CD4-positive, alpha-beta T cell treated with Interleukin-10 for 1 hour (primary cell): ENCODE measurements at places on chromosomes 1 and 21.
A peak's percentile ranks its signal among the peaks of the same experiment; 100 is the strongest.

DNA sequence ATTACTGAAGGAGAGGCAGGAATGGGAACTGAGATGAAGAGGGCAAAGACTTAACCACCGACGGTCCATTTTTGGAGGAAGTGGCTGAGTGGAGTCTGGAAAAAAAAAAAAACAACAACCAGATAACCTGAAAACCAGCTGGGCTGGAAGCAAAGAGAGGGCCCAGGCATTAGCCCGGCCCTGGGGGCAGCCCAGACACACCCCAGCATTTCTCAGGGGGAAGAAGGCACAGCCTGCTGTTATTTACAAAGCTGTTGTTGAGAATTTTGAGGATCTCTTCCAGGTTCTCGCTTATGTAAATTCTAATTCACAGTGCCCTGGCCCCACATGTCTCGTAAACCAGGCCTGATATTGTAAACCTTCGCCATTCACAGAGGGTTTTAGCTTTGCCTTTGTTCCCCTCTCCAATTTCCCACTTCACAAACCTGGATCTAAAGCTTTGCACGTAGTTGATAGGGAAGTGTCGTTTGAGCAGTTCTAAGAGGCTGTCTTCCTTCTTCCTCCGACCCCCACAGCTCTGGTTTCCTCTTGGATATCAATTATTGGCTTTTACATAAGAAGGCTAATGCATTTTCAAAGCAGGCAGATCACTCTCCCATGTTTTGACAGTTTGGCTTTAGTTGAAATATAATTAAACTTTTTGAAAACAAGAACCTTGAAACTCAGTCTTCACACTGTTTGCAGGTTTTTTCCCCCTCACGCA lies 161.8 kb upstream of the IRF2BP2 start:
- DNase-seq = no peak

DNA sequence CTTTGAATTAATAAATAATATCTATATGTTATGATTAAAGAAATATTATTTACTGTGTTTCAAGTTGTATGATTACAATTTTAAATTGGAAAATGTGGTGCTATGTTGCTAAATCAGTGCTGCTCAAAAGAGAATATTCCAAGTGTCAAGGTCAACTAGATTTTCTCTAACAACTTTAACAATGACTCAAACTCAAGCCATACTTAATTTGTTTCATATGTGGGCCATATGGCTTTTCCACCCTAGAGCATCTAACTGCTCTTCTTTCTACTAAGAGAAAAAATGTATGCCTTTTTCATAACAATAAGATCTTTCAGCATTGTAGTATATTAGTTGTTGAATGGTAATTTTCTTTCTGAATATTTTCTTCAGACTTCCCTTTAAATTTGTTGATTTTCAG lies 8.3 kb upstream of the SYT14 start:
- no peak for DNase-seq

- no peak for DNase-seq
Measured at GRCh38 chr1:113018911-113019310, 54.1 kb upstream of the LRIG2 start.

DNA sequence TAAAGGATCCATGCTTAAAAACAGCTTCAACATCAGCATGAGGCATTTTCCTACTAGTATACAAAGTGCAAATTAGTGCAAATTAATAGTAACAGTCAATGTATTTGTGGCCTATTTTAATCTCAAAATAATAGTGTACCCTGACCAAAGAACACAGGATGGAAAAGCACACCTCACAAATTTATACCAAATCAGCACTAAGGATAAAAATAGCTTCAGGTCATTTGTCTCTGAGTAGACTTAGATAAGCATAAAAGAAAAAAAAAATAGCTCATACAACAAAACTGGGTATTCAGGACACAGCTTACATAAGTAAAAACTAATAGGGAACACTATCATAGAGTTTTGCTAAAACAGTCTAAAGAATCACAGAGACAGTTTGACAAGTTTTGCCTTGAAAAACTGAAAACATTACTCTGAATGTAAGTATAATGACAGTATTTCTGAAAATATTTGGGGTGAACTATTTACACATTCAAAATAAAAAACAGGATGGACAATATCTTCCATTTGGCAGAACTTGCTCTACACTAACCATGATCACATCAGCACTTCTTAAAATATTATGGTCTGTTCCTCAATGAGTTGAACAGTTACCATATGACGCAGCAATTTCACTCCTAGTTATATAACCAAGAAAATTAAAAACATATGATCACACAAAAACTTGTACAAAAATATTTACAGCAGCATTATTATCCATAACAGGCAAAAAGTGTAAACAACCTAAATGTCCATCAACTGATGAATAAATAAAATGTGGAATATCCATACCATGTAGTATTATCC lies 46.3 kb downstream of the RNF115 start:
- DNase-seq = no peak

DNA sequence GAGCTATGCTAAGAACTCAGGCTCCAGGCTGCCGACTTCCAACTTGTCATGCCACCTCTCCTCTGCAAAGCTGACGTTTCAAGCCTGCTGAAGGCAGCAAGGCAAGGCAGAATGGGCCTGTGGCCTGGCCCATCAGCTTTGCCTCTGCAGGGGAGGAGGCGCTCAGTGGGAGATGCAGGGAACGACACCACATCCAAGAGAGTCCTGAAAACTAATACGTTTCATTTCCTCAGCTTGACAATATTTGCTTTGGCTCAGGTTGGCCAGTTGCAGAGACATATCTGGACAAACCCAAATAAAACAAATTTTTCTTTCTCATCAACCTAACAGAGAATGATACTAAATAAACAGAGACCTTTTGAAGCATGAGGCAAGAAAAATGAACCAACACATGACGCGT lies 35.3 kb downstream of the BEND5 start:
- DNase-seq = no peak

DNA sequence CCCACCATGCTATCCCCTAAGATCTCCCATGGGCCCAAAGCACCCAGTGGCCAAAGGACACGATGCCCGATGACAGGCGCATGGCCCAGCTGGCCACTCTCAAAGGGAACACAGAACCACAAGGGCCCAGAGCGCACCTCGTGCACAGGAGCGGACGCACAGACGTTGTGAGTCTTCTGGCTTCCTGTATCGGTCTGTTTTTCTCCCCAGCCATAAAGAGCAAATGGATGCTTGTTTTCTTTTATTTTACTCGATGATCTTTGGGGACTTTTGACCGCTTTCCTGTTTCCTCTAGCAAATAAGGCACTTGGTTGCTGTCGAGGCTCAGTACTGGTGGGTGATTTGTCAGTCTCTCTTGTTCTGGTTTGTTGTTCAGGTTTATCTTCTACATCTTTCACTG lies 16.2 kb downstream of the CCSAP start:
- peak; percentile 41 for DNase-seq

DNA sequence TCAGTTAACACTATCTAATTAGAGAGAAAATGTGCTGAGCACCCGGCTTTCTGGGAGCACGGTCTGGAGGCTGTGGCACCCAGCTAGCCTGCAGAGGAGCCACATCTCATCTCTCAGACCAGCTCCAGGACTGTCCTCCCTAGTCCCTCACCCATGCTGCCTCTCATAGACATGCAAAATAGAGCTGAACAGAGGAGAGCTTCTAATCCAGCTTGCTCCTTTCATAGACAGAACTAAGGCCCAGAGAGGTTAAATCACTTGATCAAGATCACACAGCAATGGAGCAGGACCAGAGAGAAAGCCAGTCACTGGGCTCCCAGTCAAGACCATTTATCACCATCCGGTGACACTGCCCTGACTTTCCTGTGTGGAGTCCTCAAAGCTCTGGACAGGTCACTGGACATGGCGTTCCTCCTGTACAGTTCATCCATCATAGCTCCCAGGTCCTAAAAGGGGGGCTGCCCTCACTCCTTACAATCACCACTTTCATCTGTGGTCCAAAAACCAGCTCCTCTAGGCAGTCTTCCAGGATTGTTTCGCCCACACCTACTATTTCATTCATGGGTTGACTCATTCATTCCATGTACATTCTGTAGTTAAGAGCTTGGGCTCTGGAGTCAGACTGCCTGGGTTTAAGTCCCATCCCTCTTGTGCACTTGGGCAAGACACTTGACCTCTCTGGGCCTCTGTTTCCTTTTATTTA lies 8.8 kb upstream of the CAMK2N1 start:
- DNase-seq = no peak

- DNase-seq = no peak
Measured at GRCh38 chr1:176032040-176032645, 174.9 kb downstream of the COP1 start.

DNA sequence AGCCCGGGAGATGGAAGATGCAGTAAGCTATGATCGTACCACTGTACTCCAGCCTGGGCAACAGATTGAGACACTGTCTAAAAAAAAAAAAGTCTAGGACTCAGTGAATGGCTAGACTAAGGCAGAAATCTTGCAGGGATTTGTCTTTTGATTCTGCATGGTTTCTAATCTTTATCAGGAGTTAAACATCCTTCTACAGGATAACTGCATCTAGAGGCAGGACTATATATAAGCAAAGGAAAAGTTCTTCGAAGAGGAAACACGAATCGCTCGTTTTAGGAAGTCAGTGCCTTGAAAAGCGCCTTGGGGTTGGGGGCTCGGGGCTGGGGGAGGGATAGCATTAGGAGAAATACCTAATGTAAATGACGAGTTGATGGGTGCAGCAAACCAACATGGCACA lies 602 bp upstream of the UFC1 start:
- no peak for DNase-seq

DNA sequence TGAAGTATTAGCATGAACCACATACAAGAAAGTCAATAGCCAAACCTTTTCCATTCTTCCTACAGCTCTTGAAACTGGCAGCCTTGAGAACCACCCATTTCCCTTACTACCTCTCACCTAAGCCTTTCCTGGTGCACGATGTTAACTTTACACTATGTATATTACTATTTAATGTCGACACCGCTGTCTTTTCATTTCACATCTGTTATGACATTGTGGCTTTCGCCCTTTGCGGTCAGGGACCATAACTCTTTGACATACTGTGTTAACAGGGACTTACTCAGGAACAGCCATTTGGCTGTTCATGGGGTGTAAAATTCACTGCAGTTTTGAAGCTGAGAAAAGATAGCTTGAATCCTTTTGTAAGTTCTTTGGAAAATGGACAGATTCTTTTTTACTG lies 21.1 kb upstream of the GPR88 start:
- DNase-seq = no peak

DNA sequence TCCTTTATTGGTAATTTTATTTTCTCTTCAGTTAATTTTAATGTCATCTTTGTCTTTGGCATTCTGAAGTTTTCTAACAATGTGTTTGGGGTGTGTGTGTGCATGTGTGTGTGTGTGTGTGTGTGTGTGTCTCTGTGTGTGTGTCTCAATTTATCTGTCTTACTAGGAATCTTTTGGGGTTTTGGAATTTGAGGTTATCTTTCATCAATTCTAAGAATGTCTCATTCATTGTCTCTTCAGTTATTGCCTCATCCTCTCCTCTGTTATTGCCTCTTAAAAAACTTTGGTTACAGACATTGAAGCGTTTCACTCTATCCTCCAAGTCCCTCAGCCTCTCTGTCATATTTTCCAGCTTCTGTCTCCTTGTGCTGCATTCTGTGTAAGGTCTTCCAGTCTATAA lies 18.1 kb upstream of the SAMD13 start:
- no peak for DNase-seq

DNA sequence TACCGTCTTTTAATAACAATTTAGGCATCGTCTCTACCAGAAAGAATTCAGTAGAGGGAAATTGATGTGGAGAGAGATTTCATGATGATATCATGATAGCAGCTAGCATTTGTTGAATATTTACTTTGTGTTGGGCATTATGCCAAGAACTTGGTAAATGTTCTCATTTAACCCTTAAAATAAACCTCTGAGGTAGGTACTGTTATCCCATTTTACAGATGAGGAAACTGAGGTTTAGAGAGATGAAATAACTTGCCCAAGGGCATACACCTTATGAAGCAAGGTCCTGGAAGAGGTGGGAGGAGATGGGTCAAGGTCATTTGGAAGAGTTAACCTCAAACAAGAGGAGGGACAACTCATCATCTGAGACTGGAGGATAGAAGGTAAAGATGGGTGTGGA lies 34.8 kb downstream of the TSNAX start:
- DNase-seq = no peak
